ENCODE measurements at places on chromosomes 2 and 18.

GRCh38 chr18:69599377-69599776 lies 198.7 kb downstream of the DOK6 start:
- no peak for DNase-seq

DNA sequence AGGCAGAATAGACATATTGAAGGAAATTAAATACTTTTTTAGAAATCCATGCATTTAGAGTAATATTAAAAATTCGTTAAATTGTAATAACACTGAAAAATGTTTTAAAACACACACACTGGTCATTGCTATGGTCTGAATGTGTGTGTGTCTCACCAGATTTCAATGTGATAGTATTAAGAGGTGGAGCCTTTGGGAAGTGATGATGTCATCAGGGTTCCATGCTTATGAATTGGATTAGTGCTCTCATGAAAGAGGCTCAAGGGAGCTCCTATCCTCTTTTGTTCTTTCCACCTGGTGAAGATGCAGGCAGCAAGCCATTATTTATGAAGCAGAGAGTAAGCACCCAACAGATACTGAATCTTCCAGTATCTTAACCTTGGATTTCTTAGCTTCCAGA lies 441.8 kb downstream of the CDH2 start:
- no peak for DNase-seq

GRCh38 chr18:5874336-5874735 lies 21.0 kb downstream of the TMEM200C start:
- DNase-seq = no peak

GRCh38 chr2:11481789-11482472 lies 16.0 kb upstream of the E2F6 start:
- DNase-seq = no peak

DNA sequence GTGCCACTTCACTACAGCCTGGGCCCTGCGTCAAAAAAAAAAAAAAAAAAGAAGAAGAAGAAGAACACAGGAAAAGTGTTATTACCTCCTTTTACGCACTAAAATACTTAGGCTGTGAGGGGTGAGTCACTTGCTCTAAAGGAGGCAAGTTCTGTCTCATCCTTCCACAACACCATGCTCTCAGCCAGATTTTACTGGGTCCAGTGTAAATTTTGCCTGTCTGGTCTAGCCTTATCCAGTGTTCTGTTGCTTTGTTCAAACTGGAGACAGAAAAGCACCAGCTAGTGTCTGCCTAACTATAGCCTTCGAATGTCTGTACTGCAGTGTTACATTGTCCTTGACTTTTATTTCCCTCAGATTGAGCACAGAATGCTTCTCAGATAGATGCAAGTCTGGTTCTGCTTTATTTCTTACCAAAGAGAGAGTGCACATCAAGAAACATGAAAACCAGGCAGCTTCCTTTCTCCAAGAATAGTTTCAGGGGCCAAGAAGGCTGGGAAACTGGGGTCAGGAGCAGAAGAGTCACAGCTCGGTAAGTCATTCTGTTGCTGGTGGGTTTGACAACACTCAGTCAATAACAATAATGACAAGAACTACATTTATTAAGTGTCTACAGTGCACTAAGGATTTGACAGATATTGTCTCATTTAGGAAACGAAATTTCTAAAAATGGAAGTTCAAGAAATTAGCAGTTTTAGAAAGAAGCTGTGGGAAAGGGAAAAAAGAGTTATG lies 3.1 kb upstream of the MSGN1 start:
- DNase-seq = no peak

DNA sequence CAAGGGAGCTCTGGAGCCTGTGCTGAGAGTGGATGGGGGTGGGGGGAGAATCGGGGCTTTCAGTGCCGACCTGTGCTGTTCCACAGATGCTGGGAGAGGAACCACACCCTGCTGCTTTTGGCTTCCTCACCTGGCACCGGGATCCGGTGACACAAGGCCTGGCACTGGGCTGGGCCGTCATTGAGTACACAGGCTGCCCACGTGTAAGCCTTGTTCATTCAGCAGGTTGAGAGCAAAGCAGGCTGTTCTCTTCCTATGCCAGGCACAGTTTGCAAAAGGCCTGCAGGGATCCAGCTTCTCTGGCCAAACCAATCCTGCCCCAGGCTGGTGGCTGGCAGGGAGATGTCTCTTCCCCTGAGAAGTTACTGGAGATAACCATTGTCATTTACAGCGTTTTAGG lies 17.1 kb downstream of the TRIB2 start:
- no peak for DNase-seq

GRCh38 chr2:106833256-106833655 lies 52.7 kb downstream of the ST6GAL2 start:
- DNase-seq = no peak

GRCh38 chr18:48455555-48456478 lies 46.6 kb upstream of the ZBTB7C start:
- no peak for DNase-seq

- DNase-seq = no peak
These were observed 55.3 kb downstream of the OSBPL1A start for GRCh38 chr18:24342347-24342746.
